ENCODE measurements at places on chromosomes 11 and 22.

DNA sequence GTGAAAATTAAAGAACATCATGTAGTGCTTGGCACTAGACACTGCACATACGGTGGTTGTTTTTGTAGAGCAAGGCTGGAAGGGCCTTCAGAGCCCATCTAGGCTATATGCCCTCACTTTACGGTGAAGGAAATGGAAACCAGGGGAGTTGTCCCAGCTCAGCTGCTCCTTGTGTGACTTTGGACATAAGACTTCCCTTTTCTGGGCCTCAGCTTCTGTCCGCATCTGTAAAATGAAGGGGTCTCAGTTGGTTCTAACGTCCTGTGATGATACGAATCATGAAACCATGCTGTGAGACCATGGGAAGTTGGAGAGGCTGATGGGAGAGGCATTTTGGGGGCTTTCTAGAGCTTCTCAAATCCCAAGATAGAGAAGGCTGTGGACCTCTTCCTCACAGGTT, 4.7 kb downstream of the KCNE3 start:
- DNase-seq: no peak

- DNase-seq: peak; percentile 41
These were observed 14.7 kb downstream of the ATG2A start for GRCh38 chr11:64902102-64902900.

DNA sequence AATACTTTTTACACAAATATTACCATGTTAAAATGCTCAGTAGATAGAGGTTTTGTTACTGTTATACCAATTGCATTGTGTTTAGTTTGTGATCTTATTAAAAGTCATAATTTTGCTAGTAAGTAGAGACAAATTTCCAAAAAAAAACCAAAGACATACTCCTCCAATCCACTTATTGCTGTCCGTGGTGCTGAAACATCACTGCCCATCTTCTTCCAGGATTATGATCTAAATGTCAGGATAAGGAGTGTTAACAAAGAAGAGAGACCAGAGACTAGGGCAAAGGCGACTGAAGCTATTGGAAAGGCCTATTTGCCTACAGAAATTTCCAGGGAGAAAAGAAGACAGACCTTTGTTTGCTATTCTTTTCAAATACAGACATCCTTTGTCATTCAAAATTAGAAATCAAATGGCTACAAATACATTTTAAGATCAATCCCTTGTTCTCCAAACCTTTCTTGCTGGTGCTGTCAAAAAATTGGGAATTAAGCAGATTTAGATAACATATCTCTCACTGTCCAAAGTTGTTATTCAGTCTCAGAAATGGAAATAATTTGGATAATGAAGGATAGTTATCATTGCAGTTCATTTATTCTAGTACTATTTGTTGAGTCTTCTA, 199.7 kb downstream of the C11orf91 start:
- no peak for DNase-seq

- DNase-seq: no peak
These were observed 68.2 kb upstream of the NECTIN1 start for GRCh38 chr11:119797123-119797611.

DNA sequence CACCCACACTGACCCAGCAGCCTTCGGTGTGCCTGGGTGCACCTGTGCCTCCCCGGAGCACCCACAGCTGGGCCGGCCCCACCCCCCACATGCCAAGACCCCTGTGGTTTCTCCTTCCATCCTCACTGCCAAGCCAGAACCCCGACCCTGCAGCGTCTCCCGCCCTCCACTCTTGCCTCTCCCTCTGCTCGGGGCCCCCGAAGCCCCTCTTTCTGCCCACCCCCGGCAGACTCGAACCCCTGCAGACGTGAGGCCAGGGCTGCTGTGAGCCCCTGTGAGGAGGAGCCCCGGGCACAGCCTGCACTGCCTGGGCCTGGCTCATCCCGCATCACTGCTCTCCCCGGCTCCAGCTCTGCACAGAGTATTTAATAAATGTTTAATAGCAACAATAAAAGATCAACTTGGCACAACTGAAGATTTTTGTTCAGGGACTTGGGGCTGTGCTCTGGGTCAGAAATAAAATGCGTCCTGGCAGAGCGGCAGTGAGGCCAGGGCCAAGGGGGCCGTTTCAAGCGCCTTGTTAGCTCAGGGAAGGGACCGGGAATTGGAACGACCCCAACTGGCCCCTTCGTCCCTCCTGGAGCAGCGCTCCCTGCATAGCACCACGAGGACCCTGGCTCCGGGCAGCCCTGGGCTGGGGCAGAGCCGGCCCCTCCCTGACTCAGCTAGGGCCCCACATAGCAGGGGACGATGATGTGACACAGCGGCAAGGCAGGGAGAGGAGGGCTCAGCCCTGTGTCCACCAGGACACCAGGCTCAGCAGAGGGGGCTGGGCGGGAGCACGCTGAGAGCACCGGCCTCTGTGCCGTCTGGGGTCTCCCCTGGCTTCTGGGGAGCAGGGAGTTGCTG, 520.8 kb downstream of the BRD1 start:
- no peak for DNase-seq

GRCh38 chr22:17633998-17634323, 4.6 kb upstream of the BCL2L13 start:
- no peak for DNase-seq

GRCh38 chr11:5369789-5370188, 13.8 kb upstream of the OR51M1 start:
- DNase-seq: no peak

Data from CD4-positive, alpha-beta T cell (primary cell).